ENCODE measurements at places on chromosomes 5 and 9.

GRCh38 chr9:77750981-77751340 is 102.8 kb upstream of the GNA14 start:
- DNase-seq = no peak

- no peak for DNase-seq
These were observed 1.5 kb downstream of the LTC4S start for GRCh38 chr5:179795049-179795862.

DNA sequence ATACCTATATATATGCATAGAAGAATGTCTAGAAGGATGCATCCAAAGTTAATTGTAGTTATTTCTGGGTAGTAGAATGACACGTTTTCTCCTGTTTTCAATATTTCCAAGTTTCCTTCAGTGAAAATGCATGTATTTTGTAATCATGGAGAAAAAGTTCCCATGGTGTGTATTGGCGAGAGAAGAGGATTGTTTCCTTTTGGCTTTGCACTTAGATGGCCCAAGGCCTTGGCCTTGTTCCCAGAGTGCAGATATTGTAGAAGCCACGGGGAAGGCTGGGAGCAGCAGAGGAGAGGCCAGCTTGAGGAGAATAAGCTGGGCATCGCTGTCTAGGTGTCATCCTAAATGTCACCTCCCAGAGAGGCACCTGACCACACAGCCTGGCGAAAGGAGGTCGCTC is 44.0 kb downstream of the IRF1 start:
- no peak for DNase-seq

GRCh38 chr5:14929293-14930065 is 57.9 kb upstream of the ANKH start:
- DNase-seq = no peak
